Vagina (tissue), 2 donors: ENCODE measurements at places on chromosomes 16 and 17.

DNA sequence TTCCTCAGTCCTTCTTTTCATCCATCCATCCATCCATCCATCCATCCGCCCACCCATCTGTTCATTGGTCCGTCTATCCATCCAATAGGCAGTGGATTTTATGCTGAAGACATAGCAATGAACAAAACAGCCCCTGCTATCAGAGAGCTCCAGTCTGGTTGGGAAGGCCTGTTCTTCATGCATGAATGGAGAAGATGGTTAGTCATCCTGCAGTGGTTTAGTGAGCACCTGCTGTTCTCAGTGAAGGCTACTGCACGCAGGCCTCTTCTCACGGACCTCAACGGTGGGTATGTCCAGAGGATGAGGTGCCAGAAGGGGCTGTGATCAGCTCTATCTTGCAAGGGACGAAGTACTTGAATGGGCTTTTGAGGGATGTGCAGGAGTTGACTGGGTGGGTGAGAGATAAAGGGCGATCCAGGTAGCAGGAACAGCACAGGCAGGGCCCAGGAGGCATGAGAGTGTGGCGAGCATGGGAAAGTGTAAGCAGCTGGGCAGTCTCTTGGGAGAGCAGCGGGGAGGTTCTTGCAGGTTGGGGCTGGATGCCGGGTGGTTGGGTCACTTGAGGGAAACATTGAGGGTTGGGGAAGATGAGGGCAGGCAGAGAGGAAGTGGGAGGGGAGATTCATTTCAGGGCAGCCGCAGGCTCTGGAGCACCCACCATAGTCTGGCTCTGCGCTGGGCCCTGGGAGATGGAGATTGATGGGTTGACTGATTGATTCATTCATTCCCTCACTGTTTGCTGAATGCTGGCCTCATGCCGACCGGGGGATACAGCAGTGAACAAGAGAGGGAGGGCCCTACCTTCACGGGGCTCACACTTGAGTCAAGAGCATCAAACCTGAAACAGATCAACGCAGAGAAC, 115.0 kb upstream of the CIBAR2 start:
- no peak for DNase-seq

DNA sequence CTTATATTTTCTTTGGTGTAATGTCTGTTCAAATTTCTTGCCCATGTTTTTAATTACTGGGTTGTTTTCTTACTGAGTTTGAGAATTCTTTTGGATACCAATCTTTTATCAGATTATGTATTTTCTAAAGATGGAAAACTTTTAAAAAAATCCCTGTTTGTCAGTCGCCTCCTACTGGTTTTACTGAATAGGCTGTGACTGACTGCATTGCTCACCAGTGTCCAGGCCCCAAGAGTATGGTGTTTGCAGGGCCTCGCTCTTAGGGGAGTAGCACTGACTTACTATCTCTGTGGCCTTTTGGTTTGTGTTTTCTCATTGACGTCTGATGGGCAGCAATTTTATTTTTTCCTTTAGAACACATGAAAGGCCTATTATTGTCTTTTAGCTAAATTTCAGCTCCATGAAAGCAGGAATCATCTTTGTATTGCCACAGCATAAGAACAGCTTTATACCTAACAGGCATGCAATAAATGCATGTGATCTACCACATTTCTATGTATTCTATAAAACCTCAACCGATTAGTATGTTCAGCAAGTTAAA, 188.4 kb downstream of the AATF start:
- no peak for DNase-seq

- no peak for DNase-seq
Measured at GRCh38 chr16:57258226-57258909, 13.3 kb downstream of the ARL2BP start.

DNA sequence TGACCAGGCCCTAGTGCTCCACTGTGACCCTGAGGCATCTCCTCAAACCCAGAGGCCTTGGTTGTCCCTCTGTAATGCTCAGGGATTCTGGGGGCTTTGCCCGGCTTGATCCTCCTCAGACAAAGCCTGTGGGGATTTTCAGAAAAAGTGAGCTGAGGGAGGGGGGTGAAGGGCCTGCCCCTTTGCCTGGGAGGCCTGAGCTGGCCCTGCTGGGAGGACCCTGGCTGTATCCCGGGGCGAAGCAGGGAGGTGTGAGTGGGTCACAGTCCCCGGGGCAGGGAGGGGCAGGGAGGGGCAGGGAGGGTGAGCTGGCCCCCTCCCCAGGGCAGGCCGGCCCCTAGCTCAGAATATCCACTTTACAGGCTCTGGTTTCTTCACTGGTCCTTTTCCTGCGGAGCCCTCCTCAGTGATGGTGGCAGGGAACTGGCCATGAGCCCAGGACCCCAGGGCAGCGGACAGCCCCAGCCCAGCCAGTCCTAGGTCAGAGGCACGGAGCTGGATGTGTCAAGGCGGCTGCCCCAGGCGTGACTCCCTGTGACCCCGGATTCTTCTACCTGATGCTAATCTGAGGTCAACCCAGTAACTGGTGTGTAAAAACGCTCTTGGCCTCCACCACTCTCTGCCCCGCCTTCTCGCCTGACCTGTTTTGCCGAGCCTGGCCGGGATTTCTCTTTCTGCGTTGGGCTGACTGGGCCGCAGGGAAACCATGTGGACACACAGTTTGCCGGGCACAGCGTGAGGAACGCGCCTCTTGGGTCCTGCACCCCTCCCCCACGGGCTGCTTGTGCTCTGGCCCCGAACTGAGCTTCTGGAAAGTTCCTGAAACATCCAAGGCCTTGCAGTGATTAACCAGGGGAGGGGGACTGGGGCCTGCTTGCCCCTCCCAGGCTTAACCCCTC, 5.8 kb upstream of the FASN start:
- no peak for DNase-seq

GRCh38 chr17:38549285-38549684, 56.5 kb downstream of the SRCIN1 start:
- DNase-seq = no peak

- no peak for DNase-seq
Measured at GRCh38 chr16:10959161-10959560, 14.8 kb downstream of the CLEC16A start.

GRCh38 chr16:66520406-66521170, 29.3 kb downstream of the TK2 start:
- DNase-seq = no peak

DNA sequence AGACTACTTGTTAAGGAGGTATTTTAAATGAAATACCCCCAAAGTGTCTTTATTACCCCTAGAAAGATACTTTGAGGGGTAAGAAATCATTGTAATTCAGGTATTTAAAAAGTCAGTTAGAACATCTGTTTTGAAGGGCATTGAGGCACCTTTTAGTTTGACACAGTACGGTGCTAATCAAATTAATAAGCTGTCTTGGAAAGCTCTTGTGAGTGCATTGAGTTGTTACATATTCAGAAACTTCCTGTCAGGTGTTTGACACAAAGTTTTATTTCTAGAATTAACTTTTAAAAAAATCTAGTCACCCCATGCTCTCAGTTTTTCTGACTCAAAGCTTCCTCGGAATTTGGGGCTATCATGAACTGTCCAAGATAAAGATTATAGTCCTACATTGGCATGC, 4.6 kb downstream of the RBBP6 start:
- DNase-seq = no peak

DNA sequence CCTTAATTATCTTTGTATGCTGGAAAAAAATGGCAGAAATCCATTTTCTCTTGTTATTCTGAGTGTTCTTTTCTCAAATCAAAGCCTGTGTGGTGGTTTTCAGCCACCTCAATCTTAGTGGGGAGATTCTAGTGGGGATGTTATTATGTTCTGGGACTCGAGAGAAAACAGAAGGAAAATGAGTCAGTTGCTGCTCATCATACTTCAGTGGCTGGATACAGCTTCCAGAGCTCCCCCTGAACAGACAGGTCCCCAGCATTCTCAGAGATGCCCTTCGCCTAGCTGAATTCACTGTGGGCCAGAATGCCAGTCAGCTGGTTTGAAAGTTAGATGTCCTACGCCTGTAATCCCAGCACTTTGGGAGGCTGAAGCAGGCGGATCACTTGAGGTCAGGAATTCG, 8.5 kb downstream of the ST6GALNAC1 start:
- DNase-seq = no peak

- no peak for DNase-seq
Measured at GRCh38 chr16:29139261-29139802, 154.5 kb downstream of the LAT start.

DNA sequence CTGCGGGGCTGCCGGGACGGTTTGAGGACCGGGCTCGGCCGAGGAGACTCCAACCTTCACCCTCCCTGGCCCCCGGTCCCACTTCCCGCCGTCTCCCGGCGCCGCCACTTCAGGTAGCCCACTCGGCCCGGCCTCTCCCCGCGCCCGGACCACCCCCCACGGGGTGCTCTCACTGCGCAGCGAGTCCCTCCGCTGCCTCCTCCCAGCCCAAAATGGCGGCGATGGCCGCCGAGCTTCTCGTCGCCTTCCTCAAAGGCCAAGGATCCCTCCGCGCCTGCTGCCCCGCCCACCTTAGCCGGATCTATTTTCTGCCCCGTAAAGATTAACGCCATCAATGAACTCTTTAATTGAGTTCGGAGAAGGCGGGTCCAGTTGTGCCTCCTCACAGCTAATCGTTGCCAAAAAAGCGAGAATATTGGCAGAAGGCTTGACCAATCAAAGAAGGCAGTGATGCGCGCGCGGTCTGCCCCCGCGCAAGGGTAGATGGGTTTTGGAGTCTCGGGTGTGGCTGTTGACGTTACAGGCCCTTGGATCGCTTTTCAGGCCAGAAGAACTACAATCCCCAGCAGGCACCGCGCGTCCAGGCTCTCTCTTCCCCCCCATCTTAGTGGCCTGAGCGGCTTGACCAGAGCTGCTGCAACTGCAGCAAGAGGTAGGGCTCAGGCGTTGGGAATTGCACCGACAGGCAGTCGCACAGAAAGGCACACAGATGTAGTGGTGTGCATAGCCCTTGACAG, at the start of gene HEXIM2:
TSS of gene HEXIM2 (plus strand) at position 588 of the 737 bp plus-strand sequence. CDS start 919 bp downstream, outside the sequence.
- peak; percentile 100 for DNase-seq

DNA sequence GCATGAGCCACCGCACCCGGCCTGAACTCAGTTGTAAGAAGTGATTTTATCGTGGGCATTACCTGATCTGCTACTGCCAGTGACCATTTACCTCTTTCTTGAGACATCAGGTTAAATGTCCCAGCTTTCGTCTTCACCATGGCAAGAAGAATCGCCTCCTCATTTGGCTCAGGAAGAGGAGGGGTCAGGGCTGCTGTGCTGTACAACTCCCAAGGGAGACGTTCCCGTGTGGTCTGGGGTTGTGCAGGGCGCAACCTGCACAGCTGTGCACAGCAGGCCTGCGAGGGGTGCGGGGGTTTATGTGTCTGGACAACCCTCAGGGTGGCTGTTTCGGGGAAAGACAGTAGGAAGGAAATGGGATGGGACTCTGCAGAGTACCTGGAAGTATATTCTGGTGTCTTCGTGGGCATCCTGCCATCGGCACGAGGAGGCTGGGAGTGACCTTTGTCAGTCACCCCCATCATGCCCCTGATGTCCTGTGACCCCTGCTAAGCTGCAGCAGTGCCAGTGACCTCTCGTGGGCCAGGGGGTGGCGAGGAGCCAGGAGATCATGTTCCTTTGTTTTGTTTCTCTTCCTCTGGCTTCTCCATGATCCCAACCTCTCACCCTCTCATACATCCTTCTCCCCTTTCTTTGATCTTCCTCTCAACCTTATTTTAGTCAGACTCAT, 27.3 kb downstream of the CIBAR2 start:
- no peak for DNase-seq

DNA sequence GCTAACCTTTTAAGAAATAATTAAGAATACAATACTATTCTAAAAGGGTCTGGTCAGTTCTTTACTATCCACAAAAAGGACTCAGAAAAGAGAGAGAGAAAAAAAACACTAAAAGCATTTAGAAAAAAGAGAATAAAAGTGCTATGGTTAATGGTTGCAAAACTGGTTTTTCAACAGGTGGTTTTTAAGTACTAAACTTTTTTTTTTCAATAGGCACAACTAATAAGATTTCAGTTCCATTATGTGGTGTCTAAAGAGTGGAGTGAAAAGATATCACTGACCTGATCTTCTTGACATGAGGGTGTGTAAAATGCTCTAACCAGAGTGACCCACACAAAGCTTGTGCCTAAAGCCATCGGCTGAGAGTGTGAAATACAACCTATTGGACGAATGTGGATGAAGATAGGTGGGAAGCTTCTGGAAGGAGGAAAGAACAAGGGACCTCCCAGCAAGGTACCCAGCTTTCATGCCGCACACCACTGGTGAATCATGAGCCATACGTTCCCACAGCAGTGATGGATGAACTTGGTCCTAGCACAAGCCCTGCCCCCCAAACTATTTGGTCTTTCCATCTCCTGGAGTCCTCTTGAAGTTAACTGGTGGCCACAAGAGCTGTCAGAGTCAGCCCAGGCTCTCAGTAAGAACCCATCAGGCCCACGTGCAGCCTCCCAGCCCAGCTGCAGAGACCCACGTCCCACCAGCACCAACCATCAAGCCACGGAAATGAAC, 103.0 kb downstream of the ZFHX3 start:
- DNase-seq = no peak

DNA sequence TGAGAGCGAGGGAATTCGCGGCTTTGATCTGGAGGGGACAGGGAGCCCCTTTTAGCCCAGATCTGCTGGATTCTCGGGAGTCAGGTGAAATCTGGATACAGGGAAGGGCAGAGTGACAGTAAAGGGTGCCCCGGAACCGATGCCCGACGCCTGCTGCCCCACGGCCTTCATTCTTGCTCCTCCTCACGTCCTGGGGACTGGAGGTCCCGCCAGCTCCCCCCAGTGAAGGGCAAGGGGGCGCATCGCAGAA, 596 bp downstream of the OR1F1 start:
- no peak for DNase-seq

GRCh38 chr16:85751698-85752501, 1.0 kb upstream of the C16orf74 start:
- no peak for DNase-seq

- DNase-seq = no peak
Measured at GRCh38 chr17:13374203-13375143, 227.3 kb downstream of the HS3ST3A1 start.

GRCh38 chr17:48505788-48506187, 25.0 kb downstream of the HOXB1 start:
- no peak for DNase-seq

DNA sequence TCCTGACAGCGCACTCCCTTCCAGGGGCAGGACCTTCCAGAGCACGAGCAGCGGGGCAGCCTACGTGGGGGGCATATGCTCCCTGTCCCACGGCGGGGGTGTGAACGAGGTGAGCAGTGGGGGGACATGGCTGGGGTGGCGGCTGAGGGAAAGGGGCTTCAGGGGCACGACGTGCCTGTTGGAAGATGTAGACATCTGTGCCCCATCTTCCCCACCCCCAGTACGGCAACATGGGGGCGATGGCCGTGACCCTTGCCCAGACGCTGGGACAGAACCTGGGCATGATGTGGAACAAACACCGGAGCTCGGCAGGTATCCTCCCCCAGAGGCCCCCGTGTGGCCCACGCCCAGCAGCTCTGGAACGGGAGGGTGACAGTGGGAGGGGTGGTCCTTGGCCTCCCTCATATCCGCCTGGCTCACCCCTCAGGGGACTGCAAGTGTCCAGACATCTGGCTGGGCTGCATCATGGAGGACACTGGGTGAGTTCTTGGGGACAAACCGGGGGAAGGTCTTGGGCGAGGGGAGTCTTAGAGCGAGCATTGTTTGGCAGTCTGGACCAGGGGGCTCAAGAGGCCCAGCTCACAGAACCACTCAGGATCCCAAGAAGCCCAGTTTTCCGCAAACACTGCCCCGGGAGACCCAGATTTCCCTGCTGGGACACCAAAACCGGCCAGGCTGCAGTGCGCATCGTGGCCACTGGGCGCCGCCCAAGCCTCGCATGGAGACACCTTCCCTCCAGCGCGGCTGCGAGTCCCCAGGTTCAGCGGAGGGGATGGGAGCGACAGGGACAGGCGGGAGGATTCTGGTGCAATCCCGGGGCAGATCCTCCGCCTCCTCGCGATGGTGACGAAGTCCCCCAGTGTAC, 15.7 kb downstream of the ADAM11 start:
- no peak for DNase-seq
